ENCODE measurements at places on chromosomes 11 and 22.

DNA sequence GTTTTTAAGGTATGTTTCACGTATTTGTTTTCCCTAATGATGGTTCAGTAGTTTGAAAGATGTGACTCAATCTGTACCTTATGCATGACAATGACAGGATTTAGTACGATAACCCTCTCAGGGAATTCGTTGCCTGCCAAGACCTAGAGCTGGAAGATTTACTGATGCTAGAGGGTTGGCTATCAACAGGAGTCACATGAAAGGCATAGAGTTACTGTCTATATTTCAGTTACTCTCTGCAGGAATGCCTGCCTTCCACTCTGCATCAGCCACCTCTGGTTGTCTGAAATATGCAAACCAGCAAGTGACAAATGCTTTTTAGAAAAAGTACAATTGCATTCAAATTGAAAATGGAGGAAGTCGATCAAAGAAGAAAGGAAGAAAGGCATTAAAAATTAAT lies 276.3 kb upstream of the RAG2 start:
- DNase-seq: no peak

DNA sequence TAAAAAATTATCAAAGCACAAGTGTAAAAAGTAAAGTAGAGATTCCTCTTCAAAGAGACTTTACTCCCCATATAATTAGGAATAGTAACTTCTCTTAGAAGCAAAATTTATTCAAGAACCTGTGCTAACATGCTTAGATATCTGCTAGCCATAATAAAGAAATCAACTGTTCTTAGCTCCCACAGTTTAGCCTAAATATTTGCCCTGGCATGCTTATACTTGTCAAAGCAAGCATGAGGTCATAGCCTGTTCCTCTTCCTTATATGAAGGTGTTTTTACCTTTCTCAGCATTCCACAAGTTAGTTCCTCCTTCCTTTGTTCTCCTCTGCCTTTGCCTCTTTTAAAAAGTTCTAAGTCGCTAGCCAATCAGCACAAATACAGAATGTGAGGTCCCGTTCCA lies 30.3 kb downstream of the RIC3 start:
- DNase-seq: no peak

GRCh38 chr11:10272132-10272531 lies 21.9 kb downstream of the SBF2 start:
- DNase-seq: no peak

GRCh38 chr11:34451053-34451452 lies 12.3 kb downstream of the CAT start:
- no peak for DNase-seq

- no peak for DNase-seq
Measured at GRCh38 chr11:75326439-75326810, 25.0 kb downstream of the ARRB1 start.

DNA sequence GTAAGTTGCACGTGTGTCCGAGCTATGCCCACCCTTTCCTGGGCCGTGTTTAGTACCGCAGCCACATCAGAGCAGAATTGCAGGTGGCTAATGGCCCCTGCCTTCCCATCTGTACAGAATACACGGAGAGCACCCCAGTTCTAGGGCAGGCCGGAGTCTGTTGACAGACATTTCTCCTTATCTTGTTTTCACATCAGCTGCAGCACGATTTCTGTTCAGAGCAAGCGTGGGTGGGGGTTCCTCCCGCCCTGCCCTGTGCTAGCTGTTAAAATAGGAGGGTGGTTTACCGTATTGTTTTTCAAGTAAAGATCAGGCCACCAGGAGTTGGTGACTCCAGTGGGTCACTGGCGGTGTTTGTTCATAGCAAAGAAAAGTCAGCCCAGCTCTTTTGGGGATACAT lies 41.1 kb downstream of the UBASH3B start:
- peak; percentile 75 for DNase-seq

DNA sequence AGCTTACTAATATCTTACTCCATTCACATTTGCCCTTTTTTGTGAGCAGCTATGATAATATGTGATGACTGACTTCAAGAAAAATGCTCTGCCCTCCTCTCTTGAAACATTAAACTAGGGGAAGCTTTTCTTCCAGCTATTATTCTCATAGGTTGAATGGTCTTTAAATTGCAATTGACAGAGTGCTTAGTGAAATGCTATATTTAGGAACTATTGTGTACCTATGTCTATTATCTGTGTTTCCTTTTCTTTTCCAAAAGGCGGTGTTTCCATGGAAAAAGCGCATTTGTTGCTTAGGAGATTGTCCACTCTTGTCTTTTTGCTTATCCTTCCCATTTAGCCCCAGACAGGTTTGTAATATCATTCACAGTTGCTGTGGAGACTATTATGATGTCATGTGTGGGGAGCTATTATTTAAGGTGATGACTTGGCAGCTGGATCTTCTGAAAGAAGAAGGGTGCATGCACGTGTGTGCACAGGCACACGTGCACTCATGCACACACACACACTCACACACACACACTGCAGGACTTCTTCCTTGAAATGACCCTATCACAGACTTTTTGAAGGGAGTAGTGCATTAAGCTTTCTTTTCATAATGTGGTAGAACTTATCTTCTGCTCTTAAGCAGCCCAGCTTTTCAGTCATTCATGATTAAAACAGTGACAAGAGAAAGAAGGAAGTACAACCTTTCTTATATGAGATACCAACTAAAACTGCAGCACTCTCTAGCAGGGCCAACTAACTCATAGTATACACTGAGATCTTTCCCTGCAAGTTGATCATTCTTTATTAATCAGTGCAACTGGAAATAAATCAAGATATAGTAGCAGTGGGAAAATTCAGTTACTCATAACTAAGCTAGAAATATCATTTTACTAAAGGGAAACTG lies 340.8 kb upstream of the MTNR1B start:
- no peak for DNase-seq

DNA sequence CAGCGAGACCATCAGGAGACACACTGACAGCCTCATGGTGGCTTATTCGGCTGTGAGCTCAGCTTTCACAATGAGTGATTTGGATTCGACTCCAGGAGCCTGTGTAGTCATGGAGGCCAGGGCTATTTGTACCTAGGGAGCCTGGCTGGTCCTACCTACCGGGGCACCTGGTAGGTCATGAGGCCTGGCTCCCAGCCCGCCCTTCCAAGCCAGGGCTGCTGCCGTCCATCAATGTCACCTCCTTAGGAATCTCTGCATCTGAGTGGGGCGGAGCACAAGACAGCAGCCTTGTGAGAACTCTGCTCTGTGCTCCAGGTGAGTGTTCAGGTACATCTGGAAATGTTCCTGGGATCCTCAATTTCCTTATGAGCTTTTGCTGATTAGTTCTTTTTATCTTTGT lies at the start of gene SCGB1D4:
TSS of gene SCGB1D4 (minus strand) at position 101 of the 400 bp plus-strand sequence. CDS start at position 36, 65 bp downstream.
- no peak for DNase-seq

- DNase-seq: no peak
Measured at GRCh38 chr22:48719978-48720661, 1107.6 kb downstream of the BRD1 start.

- DNase-seq: no peak
Measured at GRCh38 chr11:4589017-4589416, 4.8 kb upstream of the OR52I1 start.

GRCh38 chr11:33454264-33454663 lies 197.1 kb downstream of the HIPK3 start:
- no peak for DNase-seq

- no peak for DNase-seq
Measured at GRCh38 chr22:23403720-23404688, 176.1 kb downstream of the IGLL1 start.

DNA sequence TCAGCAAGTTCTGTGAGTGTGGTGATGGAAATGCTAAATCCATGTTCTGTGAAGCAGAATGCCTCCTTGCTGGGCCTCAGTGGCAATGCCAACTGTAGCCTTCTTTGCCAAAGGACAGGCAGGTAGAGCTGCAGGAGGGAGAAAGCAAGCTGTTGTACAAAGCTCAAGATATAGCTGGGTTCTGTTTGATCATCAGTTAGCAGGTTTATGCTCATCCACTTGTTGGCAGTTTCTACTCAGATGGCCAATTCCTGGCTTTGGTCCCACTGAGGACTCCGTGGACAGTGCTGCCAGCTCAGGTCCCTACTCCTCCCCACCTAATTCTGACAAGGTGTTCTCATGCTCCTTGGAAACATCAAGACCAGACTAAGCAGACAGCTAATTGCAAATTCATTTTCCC lies 65.1 kb downstream of the PRSS23 start:
- no peak for DNase-seq

DNA sequence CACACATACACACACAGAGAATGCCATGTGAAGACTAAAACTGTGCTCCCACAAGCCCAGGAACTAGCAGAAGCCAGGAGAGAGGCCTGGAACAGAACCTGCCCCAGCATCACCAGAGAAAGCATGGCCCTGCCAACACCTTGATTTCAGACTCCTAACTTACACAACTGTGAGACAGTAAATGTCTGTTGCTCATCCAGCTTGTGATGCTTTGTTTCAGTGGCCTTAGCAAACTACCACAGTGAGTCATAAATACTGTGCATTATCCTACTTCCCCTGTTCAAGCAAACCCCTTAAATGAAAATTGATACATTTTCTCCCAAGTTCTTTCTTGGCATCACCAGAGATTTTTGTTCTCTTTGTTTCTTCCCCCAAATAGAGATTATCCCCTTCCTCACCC lies 1539.4 kb upstream of the TENM4 start:
- DNase-seq: no peak

- DNase-seq: no peak
Measured at GRCh38 chr11:92249156-92249753, 24.6 kb downstream of the FAT3 start.

DNA sequence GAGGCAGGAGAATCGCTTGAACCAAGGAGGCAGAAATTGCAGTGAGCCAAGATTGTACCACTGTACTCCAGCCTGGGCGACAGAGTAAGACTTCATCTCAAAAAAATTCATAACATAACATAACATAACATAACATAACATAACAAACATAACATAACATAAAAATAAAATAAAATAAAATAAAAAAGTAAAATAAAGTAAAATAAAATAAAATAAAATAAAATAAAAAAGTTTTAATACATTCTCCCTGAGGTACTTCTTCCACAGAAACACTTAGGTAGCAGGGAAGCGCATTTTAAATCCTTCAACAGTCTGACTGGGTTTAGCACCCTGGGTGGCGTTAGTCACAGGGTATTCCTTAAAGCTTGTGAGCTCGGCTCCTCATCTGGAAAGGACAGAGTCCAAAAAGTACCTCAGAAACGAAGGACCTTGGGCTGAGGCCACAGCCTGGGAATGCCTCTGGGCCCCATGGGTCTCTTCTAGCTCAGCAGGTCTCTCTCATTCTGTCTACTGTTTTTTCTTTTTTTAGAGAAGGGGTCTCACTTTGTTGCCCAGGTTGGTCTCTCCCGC lies 41.7 kb downstream of the MICAL3 start:
- DNase-seq: no peak

DNA sequence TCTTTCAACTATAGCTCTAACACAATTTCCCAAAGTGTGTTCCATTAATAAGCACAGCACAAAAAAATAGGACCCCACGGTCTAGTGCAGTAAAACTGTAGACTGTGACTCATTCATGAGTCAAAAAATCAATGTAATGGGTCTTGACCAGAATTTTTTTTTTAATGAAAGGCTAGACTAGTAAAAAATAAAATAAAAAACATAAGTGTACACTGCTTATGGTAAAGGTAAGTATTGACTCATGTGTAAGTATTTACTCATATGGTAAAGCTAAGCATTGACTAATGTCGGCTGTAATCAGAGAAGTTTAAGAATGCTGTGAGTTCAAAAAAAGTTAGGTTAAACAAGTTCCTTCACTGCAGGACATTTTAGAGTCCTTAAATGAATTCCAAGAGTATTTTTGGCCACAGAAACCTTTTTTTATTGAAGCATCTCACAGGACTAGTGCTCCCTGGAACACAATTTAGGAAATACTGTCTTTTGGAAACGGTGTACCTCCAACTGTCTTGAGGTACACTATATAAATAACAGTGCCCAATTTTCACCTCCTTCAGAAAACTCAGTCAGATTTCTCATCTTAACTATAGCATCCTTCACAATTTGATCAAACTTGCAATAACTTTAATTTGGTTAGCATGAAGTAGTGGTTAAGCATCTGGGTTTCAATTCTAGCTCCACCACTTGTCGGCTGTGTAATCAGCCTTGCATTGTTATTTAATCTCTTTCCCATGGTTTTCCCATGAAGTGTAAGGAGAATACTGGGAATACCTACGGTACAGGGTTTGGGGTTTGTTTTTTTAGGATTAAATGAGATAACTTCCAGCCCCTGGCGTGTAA lies 2.1 kb downstream of the CCDC73 start:
- DNase-seq: no peak

- no peak for DNase-seq
Measured at GRCh38 chr11:114044042-114044871, 15.3 kb upstream of the ZBTB16 start.

DNA sequence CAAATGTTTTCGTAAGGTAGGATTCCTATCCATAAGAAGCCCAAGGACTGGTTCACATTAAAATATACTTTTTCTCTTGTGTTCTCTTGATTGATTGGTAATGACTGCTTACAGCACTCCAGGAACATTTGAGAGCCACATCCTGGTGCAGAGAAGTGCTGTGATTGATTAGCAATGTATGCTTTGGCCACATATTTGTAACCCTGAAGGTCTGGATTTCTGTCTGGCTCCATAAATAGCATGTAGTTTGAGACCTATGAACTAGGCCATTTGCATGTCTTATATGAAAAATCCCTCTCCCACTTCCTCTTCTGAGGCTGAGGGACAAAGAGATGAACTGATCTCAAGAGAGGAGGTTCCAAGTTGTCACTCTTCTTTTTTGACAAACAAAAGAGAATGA lies 49.3 kb upstream of the CD44 start:
- DNase-seq: no peak

GRCh38 chr11:64118876-64119665 lies 46.8 kb downstream of the MACROD1 start:
- DNase-seq: no peak

DNA sequence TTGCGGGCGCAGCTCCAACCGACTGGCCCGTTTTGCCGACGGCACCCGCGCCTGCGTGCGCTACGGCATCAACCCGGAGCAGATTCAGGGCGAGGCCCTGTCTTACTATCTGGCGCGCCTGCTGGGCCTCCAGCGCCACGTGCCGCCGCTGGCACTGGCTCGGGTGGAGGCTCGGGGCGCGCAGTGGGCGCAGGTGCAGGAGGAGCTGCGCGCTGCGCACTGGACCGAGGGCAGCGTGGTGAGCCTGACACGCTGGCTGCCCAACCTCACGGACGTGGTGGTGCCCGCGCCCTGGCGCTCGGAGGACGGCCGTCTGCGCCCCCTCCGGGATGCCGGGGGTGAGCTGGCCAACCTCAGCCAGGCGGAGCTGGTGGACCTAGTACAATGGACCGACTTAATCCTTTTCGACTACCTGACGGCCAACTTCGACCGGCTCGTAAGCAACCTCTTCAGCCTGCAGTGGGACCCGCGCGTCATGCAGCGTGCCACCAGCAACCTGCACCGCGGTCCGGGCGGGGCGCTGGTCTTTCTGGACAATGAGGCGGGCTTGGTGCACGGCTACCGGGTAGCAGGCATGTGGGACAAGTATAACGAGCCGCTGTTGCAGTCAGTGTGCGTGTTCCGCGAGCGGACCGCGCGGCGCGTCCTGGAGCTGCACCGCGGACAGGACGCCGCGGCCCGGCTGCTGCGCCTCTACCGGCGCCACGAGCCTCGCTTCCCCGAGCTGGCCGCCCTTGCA lies 1.0 kb downstream of the FJX1 start:
- peak; percentile 16 for DNase-seq
